ENCODE measurements at places on chromosomes 16 and 17. TPM values are rescaled to one million over a fixed set of nuclear protein-coding genes. Genes with fewer than 3 reads are reported as not detected.

GRCh38 chr17:3715296-3715695 lies 8.4 kb upstream of the HASPIN start:
- no peak for DNase-seq

- no peak for DNase-seq
Observed at GRCh38 chr17:55577687-55578086, 66.4 kb upstream of the SMIM36 start.

GRCh38 chr16:22685459-22685830 lies 128.5 kb upstream of the HS3ST2 start:
- DNase-seq = no peak

GRCh38 chr16:13594823-13595222 lies 325.1 kb upstream of the ERCC4 start:
- DNase-seq = no peak

DNA sequence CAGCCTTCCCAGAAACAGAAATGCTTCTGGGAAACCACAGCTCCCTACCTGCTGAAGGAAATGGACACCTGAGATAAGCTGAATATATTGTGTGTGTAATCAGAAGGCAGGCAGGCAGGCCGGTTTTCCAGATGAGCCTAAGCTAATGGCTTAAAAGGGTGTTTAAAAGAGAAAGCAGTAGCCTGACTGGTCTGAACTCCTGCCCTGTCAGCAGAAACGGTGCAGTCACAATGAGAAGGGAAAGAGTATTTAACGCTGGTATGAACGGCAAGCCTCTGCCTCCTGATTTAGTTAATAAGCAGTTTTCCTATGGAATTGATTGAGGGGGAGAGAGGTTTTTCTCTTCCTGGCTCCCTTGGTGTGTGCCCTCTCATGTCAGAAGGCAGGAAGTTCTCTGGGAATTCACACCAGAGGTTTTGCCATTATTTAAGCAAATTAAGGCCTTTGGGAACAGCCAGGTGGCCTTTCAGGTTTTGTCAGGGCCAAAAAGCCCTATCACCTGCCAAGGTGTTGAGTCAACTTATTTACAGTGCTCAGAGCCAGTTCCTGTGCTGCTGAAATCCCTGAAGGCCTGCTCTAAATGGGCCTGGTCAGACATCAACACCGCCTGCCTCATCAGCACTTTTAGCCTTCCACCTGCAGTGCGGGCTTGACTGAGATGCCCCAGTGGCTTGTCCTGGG lies 41.6 kb downstream of the CDH1 start:
- DNase-seq = no peak

GRCh38 chr17:62616993-62617893 lies 10.2 kb upstream of the MRC2 start:
- no peak for DNase-seq

- DNase-seq = no peak
Observed at GRCh38 chr17:77437017-77437416, 296.2 kb downstream of the SEC14L1 start.

CFAP52 gene
- polyA plus RNA-seq = not detected

KRTAP9-8 gene
- polyA plus RNA-seq = not detected

FASN gene
- polyA plus RNA-seq = 0.80 TPM

SKAP1 gene
- polyA plus RNA-seq = 230 TPM

MFAP4 gene
- polyA plus RNA-seq = not detected

RNF151 gene
- polyA plus RNA-seq = not detected
